Globus pallidus (tissue), 1 donor: ENCODE measurements at places on chromosomes 6 and 20.
A peak's percentile ranks its signal among the peaks of the same experiment; 100 is the strongest.

DNA sequence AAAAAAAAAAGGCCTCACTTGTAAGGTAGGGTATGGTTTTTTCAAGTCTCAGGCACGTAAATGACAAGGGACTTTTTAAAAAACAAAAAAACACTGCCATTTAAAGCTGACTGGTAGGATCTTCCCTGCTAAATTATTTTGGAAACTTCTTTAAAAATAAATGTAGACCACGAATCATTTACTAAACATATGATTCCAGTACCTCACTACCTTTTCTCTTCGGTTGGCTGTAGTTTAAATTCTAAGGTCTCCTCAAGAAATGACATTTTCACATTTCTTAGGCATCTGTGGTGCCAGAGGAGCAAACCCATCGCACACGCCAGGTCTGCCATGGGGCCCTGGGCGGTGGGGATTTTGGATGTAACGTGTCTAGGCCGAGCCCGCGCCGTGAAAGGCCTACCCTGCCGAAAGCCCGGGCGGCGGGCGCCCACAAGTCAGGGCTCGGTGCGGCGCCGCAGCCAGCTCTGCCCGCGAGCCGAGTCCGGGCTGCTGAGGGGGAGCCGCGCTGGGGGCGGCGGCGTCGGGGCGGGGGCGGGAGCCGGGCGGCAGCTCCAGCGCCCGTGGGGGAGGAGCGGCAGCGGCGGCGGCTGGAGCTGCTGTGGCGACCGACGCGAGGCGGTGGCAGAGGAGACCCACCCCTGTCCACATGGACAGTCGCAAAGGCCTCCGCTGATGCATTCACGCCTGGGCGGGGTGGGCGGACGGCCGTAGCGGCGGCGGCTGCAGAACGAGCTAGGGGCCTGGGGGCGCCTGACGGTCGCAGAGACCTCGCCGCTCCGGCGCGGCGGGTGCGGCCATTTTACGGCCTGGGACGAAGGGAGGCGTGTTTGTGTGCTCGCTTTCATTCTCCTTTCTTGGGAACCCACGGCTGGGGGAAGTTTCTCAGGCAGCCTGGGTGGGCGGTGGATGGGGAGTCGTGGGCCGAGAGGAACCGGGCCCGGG is at the start of gene SENP6:
Gene SENP6, plus strand, starts transcription at position 577 of the 942 bp plus-strand sequence. CDS start 645 bp downstream, outside the sequence.
- peak; percentile 86 for DNase-seq

DNA sequence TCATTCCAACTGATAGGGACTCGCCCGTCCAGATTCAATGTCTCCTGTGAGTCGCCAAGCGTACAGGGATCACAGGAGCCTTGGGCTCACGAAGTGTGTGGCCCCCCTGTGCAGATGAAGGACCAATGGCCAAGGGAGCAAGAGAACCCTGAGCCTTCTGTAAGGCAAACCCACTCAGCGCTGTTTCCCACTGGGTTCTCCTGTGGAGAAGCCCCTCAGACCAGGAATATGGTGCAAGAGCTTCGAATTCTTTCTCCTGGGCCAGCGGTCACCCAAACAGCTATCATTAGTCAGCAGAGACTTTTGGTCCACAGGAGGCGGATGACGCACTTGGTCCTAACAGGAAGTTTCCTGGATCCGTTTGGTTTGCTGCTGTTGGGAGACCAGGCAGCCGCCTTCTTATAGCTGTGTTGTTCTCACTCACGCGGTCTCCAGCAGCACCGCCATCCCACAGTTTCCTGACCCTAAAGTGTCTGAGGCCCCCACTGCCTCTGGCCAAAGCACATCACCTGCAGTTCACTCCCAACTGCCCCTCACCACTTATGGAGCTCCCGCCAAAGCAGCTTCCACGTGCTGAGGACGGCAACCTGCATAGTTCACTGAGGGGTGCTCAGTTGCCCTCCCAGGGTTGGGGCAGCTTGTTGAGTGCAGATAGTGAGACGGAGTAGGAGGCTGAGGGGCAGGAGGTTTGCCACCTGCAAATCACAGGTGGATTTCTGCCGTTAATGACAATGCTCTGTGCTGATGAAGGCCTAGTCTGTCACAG is 268.6 kb downstream of the ERMARD start:
- no peak for DNase-seq

DNA sequence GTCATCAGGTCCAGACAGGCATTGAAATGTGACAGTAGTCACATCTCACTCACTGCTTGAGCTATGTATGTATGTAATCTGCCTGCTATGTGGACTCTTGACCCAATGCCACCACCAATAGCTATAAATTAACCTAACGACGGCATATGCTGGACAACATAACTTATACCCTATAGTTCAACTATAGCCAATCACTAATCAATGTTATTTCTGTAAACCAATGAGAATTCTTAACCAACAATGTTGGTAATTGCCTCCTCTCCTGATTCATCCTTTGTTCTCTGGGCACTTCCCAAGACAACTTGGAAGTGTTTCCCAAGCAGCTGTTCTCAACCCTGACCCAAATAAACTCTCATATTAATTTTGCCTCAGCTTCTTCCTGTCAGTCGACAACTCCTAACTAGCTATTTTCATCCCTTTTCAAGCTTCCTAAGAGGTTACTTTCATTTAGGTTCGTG is 24.1 kb upstream of the SERPINB1 start:
- DNase-seq, result no peak

DNA sequence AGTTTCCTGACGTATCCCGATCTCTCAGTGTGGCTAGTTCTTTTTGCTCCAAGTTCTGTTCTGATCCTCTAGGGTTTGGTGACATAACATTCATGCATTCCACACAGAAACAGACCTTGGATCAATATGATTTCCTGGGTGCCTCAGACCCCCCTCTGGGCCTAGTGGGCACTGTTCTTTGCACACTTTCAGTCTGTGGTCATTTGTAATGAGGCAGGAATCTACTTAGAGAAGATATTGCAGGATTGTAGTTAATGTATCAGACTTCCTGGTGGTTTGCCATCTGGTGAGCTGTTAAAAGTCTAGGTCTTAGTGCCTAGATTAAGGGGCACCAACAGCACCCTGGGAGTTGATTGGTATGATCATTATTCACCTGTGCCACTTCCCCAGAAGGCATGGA is 7.5 kb downstream of the BEND6 start:
- DNase-seq, result no peak

DNA sequence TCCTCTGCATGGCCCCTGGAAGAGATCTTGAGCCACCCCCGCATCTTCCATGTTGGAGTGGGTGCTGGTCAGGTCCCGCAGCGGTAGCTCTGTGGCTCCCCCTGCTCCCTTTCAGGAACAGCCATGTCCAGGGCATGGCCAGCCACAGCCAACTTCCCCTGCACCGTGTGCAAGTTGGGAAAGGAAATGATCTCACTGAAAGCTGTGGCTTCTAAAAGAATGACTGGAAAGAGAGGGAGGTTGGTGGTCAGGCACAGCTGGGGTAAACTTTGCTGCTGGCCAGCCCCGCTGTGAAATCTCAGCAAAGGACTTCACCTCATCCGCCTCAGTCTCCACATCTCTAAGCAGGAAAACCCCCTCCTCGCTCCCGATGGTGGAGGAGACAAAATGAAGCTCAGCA is 153.6 kb upstream of the CST7 start:
- no peak for DNase-seq

DNA sequence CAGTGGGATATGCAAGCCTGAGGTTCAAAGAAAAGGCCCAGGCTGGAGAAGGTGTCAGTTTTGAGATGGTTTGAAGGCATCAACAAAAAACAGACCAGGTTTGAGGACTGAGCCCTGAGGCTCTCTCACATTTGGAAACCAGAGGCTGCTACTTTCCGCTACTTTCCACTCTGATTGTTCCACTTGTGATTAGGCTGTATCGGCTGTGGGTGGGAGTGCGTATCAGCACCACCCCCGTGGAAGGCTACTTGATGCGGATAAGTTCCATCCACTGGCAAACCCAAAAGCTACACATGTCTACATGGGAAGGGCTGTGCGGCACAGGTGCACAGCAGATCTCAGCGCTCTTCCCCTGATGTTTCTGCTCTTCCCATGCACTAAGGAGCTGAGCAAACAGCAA is 198.7 kb downstream of the GMPR start:
- no peak for DNase-seq

DNA sequence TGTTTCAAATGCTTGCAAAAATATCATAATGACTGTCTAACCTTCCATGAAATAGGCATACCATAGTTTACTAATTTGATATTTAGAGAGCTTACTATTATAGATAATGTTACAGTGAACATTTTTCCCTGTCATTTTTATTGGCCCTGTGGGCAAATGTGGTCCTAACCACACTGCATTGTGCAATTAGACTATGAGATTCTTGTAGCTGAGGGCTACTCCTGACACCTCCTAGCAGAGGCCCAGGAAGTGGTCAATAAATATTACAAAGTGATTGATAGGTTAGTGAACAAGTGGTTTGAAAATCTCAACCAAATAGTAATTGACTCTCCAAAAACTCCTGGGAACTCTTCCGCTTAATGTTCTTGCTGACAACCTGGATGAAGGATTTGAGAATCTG is 160.5 kb upstream of the KCNG1 start:
- no peak for DNase-seq
